ENCODE measurements at places on chromosomes 5 and 9.

DNA sequence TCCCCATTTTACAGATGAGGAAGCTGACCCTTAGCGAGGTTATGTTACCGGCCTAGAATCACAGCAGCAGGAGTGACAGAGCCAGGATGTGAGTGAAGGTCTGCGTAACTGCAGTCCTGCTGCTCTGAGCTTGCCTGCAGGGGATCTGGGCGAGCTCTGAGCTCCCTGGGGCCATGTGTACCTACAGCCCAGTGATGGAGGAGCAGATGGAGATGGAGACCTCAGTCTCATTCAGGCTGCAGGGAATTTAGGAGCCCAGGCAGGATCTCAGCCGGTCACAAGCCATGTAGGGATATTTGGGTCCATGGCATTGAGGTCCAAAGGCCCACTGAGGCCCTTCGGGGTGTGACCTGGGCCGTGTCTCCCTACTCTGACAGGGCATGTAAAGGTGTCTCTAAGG is 170.6 kb downstream of the CACNA1B start:
- DNase-seq: no peak

DNA sequence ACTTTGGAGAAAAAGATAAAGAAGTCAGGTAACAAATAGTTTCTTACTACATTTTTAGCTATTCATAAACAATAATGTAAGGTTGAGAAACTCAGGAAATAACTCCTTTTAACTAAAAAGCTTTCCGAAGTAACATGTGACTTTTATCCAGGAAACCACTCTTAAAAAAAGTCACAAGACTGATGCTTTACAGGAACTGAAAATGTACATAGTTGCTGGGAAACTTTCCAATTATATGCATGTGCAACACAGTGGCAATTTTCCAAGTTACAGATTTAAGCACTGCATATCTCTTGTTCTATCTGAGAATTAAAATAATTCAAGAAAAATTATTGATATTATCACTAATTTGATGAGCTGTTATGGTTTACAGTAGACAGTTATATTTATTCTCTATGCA is 105.2 kb downstream of the CDH10 start:
- no peak for DNase-seq

GRCh38 chr5:132750471-132751230 is 3.4 kb downstream of the CCNI2 start:
- DNase-seq: no peak

DNA sequence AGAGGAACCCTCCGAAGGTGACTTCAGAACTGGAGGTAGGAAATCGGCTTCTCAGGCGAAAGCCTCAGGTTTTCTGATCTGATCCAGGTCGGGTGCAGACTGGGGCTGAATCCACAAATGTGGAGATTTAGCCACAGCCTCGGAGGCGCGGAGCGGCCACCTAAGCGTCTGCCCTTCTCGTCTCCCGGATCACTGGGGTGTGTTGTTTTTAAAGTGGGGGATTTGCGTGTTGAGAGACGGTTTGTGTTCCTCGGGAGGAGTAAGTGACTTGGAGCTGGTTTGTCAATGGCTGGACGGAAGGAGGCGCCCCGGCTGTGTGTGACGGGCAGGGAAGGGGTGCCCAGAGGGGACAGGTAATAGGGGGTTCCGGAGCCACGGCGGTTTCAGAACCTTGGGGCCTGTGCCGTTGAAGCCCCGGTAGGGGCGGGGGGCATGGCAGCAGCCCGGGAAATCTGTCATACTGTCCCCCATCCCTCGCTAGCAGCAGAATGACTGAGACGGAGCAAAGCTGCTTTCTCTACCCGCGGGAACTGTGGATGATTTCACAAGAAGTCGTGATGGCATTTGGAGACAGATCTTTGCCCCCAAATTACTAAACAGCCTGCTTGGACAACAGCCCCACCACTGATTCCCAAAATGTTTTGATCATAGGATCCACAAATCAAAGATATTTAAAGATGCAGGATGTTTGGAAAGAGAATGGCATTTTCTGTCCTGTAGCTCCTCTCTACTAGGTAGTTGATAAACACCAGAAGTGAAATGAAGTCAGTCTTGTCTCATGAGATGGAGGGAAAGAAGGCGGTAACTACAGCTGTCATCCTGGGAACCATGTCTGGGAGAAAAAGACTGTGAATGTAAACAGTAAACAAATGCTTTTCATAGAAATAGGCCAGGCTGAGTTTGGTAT is 216.5 kb downstream of the PDZD2 start:
- no peak for DNase-seq

- no peak for DNase-seq
Observed at GRCh38 chr9:30058463-30058862, 2326.0 kb upstream of the ACO1 start.

DNA sequence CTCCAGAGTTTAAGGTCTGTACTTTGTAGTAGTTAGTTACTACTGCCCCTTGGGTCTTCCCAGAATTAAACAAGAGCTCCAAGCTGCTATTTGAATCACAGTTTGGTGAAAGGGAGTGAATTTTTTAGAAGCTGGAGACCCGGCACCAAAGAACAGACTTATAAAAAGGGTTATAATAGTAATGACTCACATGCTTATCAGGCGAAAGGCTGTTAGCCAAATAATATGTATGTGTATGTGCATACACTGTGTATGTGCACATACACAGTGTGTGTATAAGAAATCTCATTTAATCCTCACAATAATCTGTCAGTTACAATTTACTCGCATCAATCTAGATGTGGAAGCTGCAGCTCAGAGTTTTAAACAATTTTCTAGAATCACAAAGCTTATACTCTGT is 59.5 kb upstream of the ITGA1 start:
- DNase-seq: no peak

- no peak for DNase-seq
Observed at GRCh38 chr5:66151491-66151890, 7.4 kb downstream of the SREK1 start.

DNA sequence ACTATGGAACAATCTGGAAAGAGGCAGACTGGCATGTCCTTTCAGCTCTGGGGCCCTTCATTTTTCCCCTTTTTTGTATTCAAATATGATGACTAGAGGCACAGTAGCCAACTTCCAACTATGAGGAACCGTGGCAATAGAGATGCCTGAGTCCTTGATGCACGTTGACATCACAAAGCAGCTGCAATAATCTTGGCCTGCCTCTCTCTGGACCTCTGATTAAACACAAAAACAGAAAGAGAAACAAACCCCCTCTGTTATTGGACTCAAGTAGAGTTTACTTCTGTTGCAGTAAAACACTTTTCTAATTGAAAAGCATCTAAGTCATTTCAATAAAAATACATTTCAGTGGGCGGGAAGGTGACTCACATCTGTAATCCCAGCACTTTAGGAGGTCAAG is 122.2 kb upstream of the GRAMD2B start:
- no peak for DNase-seq

- no peak for DNase-seq
Observed at GRCh38 chr5:76351577-76351976, 51.5 kb upstream of the IQGAP2 start.

- DNase-seq: no peak
Observed at GRCh38 chr9:69376651-69377050, 51.6 kb downstream of the ENTREP1 start.

- no peak for DNase-seq
Observed at GRCh38 chr9:18947892-18948339, 85.1 kb downstream of the SAXO1 start.

- DNase-seq: no peak
Observed at GRCh38 chr5:4847766-4848165, 292.4 kb upstream of the ADAMTS16 start.

DNA sequence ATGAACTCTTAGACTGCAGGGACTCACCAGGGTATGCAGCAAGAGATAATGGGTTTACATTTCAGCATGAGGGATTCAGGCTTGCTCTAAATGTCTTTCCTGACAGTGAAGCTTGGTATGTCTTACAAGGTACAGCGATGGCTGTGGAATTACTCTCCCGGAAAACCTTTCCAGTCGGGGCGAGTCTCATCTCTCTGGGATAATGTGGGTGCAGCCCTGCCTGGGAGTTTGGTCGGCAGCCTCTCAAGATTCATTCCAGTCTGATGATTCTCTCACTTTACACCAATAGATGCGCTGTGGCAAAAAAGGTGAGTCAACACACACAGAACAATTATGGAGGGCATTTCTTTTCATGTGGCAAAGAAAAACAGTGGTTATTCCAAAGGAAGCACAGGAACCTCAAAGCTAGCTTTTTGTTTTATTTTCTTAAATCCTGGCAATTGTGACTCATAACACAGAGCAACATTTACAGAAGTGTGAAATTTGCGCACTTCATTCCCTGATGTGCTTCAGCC is 190.3 kb downstream of the DCP2 start:
- no peak for DNase-seq

DNA sequence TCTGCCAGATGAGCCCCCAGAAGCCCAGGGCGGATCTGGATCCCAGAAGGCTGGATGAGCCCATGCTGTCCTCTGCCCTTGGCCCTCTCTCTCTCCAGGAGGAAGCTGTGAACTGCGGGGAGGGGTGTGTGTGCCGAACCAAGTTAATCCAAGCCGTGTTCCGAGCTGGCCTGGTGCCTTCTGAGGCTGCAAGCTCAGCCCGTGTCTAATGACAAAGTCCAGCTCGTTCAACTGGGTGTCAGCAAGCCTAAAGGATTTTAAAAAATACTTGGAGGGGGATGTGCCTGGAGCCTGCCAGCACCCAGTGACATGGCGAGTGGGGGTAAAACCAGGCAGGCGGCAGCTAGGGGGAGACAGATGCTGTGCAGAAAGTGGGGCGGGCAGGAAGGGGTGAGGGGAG is 8.0 kb downstream of the STC2 start:
- no peak for DNase-seq

DNA sequence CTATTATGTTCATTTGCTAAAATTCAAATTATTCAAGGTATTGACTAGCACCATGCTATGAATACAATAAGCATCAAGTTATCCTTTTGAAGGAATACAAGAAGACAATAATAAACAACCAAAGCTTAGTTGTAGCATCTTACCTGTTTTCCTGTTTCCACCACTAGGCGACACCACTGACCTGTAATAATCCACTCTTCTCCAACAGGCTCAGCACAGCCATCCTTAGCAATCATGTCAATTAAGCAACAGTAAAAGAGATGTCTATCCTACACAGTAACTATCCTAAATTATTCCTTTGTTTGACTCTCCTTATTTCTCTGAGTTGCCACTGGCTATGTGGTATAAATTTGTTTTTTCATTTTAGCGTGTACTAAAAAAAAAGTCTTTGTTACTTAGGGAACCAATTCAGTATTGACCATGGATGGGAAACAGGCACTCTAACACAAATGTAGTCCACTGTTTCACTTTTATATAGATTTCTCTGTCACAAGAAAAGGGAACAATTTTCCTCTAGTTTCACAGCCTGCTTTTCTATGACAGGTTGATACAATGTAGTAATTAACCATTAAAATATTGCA is 46.2 kb downstream of the PCA3 start:
- no peak for DNase-seq
